ENCODE measurements at places on chromosomes 16 and 17. TPM values are rescaled to one million over a fixed set of nuclear protein-coding genes. Genes with fewer than 3 reads are reported as not detected.

GRCh38 chr17:79490530-79490929 is 120.3 kb downstream of the RBFOX3 start:
- no peak for DNase-seq

Gene GUCY2D
- not detected for total RNA-seq

Gene FGF11
- total RNA-seq = 2.1 TPM

DNA sequence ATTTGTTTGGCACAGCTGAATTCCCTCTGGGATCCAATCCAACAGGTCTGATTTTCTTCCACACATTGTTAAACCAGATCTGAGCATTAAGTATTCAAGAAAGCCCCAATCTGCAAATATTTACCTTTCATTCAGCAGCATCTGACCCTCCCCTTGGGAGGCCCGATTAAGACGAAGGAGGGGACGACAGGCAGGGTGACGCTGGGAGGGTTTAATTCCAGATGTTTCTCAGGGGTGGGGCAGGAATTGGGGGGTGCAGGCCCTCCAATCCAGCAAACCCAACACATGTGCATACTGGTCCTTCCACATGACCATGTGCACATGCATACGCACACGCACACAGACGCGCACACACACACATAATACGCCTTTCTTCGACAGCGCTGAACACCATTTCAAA is 240.5 kb downstream of the GSG1L start:
- DNase-seq = no peak

DNA sequence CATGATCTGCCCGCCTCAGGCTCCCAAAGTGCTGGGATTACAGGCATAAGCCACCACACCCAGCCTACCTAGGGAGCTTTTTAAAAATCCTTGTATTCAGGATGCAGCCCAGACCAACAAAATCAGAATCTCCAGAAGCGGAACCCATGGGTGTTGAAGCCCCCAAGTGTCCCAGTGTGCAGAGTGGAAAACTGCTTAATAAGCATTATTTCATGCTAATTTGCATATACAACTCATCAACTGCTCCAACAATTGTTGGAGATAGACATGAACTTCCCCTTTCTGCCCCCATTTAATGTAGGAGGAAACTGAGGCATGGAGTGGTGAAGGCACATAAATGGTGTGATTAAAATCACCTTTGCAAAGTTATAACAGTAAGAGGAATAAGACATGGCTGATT is 84.3 kb upstream of the C16orf82 start:
- no peak for DNase-seq

DNA sequence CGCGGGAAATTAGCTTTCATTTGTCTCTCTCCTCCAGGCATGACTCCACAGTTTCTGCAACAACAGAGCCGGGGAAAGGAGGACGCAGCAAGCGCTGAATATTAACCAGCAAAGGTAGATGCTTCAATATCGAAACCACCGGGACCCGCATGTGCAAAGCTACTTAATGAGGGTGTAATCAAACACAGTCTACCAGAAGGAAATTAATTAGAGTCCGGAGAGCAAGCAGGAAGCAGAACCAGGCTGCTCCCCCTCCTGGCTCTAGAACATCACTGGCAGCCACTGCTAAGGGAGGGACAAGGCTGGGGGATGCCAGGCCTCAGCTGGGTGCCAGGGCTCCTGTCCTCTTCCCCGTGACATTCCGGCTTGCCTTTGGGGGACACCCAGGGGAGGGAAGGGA is 21.7 kb downstream of the LRRC75A start:
- DNase-seq = no peak

DNA sequence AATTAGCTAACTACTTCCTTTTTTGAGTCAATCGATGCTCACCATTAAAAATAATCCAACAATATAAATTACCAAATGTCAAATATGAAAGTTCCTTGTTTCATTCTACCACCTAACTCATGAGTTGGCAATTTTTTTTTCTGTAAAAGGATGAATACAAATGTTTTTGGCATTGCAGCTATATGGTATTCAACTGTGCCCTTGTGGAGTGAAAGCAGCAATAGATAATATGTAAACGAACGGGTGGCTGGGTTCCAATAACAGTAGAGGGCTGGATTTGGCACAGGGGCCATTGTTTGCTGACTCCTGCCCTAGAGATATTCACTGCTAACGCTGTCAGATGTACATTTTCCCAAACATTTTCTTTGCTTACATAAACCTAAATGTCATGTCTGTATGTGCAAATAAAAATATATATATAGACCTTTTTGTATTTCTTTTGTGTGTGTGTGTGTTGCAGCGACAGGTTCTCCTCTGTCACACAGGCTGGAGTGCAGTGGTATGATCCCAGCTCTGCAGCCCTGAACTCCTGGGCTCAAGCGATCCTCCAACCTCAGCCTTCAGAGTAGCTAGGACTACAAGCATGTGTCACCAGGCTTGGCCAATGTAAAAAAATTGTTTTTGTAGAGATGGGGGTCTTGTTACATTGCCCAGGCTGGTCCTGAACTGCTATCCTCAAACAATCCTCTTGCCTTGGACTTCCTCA is 73.9 kb downstream of the RPGRIP1L start:
- DNase-seq = no peak

DNA sequence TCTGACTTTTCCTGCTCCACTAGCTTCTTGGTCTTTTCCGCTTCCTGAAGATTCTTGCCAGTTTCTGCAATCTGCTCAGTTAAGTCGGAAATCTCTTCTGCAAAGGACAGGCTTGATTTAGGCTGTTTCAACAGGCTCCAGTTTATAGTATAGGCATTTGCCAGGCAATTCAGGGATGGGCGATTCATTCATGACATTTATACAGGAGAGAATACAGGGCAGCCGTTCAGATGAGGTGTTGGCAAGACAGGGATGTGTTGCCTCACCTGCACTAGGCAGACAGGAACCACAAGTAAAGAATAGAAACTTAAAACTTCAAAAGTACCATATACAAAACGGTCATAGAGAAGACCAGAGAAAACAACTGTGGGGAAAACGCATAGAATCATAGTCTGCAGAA is 61.7 kb downstream of the MYH13 start:
- no peak for DNase-seq

DNA sequence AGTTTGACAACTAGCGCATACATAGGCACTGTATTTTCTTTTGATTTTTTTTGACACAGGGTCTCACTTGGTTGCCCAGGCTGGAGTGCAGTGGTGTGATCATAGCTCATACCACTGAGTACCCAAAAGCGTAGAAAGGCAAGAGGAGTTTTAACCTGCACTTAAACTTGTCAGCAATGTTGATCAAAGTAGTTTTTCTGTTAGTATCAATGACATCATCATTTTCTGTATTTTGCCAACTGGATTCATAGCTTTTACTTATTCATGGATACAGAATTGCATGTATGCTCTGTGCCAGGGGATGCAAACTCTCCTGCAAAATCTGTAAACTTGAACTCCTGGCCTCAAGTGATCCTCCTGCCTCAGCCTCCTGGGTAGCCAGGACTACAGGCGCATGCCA is 55.9 kb upstream of the ATP2A3 start:
- DNase-seq = no peak

Gene PIK3R6
- total RNA-seq = not detected

DNA sequence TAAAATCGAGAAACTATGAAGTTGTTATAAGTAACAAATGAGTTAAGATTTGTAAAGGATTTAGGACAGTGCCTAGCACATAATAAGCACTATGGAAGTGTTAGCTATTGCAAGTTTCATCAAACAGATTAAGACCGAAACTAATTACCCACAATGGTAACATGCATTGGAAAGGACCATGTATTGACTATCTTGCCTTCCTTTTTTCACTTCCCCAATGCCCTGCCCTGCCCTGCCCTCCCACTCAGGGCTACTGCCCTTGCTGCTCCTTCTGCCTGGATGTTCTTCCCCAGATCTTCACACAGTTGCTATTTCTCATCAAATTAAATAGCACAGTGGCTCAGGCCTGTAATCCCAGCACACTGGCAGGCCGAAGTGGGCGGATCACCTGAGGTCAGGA is 202.1 kb upstream of the PSMD7 start:
- DNase-seq = no peak

Gene TBC1D3
- total RNA-seq = 3.6 TPM

Gene TP53TG3
- not detected for total RNA-seq

DNA sequence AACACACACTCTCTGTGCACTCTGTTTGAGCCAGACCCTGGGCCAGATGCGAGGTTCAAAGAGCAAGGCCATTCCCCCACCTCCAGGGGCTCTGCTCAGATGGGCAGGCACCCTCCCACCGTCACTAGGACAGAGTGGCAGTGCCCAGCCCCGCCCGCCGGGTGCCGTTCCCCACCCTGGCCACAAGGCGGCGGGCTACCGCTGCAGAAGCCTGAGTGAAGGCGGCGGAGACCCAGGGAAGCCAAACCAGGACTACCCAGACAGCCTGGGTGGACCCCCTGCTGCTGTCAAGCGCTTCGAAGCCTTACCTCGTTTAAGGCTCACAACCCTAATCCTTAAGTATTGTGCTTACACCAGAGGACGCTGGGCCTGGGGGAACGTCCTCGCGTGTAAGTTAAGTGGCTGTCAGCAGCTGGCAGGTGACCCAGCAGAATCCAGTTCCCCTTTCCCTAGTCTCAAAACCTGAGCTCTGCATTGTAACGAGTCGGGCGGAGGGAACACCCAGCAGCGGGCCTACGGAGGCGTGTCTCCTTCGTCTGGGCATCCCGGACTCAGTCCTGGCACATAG is 4.5 kb downstream of the ARHGAP27 start:
- DNase-seq = peak; percentile 69

GRCh38 chr17:1627182-1627981 is 1.3 kb downstream of the SLC43A2 start:
- DNase-seq = no peak

GRCh38 chr16:49816875-49817274 is 39.0 kb downstream of the ZNF423 start:
- DNase-seq = no peak

GRCh38 chr17:3935140-3935542 is 18.9 kb upstream of the P2RX1 start:
- DNase-seq = peak; percentile 78

GRCh38 chr16:75589306-75589705 is 23.1 kb downstream of the GABARAPL2 start:
- no peak for DNase-seq

- DNase-seq = no peak
Measured at GRCh38 chr17:36095992-36096391, 6.0 kb upstream of the CCL3 start.

DNA sequence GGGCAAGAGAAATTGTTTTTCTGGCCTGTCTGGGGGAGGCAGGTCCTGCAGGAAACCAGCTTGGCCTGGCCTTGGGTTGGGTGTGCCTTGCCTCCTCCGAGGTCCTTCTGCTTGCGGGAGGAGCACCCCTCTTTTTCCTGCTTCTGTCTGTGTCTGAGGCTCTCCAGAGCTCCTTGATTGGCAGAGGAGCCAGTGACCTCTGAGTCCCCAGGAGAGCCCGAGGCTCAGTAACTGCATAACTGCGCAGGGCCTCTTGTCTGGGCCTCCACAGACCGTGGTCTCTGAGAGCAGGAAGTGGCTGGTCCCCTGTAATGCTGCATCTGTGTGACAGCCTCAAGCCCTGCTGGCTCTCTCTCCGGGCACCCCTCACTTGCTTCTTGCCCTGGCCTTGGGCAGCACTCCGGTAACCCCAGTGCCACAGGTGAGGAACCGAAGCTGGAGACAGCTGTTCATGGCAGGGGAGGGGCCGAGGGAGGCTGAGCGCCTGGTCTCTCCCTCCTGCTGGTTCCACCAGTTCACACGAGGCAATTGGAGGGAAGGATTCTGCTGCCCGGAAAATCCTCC is 1.6 kb downstream of the CAPN15 start:
- no peak for DNase-seq

Gene STAT5A
- total RNA-seq = 1.7 TPM
